ENCODE measurements at places on chromosomes 2 and 18.

GRCh38 chr18:39178166-39178565 is 1612.6 kb upstream of the CELF4 start:
- no peaks in the 10 kb centered on the region for H3K27me3 ChIP-seq
- no peak overlapping the region for H3K27ac ChIP-seq
- no peak overlapping the region for H3K4me3 ChIP-seq
- DNase-seq: no peak
- no peaks in the 10 kb centered on the region for H3K36me3 ChIP-seq

GRCh38 chr2:8477552-8478470 is 204.0 kb upstream of the ID2 start:
- no peak overlapping the region for H3K4me3 ChIP-seq
- H3K27ac ChIP-seq: no peak overlapping the region
- DNase-seq: no peak
- H3K4me1 ChIP-seq: no peaks in the 10 kb centered on the region
- no peaks in the 10 kb centered on the region for H3K27me3 ChIP-seq

DNA sequence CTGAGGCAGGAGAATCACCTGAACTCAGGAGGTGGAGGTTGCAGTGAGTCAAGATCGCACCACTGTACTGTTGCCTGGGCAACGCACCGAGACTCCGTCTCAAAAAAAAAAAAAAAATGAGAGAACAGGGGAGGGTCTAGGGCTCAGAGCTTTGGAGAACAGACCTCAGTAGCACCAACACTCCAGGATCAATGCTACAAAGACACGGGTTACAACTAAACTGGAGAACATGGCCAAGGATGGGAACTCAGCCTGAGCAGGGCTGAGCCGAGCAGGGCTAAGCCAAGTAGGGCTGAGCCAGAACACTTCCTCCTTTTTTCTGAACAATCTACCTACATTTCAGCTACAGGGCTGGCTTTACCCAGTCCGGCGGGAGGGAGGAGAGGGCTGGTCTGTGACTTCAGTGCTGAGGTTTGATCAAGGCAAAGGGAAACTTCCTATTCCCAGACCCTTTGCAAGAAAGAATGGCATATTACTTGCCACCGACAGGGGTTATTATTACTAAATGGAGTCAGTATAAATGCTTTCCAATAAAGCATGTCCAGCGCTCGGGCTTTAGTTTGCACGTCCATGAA is 2.9 kb upstream of the CASP8 start:
- no peaks in the 10 kb centered on the region for H3K27me3 ChIP-seq
- no peaks in the 10 kb centered on the region for H3K36me3 ChIP-seq
- DNase-seq: no peak
- H3K4me1 ChIP-seq: peaks cover 23% of the 10 kb centered on the region
- no peak overlapping the region for H3K4me3 ChIP-seq

DNA sequence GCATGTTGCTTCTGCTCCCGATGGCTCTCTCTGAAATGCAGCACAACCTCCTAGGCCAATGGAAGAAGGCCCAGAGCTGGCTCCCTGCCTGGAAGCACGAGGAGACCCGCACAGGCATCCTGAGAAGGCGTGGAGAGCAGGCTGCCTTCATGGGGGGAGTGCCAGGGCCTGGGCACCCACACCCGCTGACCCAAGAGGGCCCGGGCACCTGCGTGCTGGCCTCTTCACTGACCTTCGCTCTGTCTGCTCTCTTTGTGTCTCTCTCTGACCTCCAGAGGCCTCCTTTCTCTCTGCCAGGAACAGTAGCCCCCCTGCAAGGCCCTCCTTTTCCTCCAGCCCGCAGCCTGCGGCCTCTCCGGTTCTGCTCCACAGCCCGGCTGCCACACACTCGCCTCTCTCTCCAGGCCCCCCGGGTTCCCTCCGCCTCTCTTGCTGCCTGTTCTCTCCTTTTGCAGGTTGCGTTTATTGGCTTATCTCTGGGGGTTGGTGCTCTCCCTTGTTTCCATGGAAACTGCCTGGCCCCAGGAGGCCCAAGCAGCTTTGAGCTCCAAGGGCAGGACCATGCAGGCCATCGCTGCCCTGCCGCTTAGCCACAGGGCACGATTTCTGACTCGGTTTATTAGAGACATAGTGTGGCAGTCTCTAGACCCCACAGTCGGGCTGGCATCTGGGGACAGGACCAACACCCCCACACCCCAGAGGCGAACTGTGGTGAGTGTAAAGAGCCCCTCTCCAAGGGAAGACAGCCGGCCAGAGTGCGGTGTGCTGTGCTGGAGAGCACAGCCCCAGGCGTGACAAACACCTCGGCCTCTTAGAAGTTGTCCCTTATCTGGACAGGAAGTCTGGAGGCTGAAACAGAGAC is 1.7 kb downstream of the MZT2B start:
- no peaks in the 10 kb centered on the region for H3K36me3 ChIP-seq
- H3K27ac ChIP-seq: no peak overlapping the region
- peak overlapping the region; percentile 98 for H3K4me3 ChIP-seq
- no peak for DNase-seq
- no peaks in the 10 kb centered on the region for H3K27me3 ChIP-seq
- peaks cover 5% of the 10 kb centered on the region for H3K4me1 ChIP-seq

DNA sequence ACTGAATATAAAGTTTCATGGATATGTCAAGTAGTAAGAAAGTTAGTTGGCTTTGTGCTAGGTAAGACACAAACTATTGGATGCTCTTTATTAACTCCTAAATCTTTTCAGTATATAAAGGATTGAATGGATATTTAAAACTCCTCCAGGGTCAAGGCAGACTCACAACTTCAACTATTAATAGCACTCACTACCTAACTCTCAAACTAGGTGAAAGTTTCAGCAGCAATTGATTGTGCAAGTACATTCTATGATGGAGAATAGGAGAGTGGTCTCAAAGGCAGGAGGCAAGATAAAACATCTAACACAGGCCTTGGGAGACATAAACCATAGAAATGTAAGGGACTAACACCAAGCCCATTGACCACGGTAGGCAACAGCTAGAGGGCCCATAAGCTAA is 328.9 kb upstream of the CHAC2 start:
- peaks cover 35% of the 10 kb centered on the region for H3K4me1 ChIP-seq
- no peaks in the 10 kb centered on the region for H3K27me3 ChIP-seq
- no peak overlapping the region for H3K27ac ChIP-seq
- H3K36me3 ChIP-seq: no peaks in the 10 kb centered on the region
- no peak for DNase-seq
- H3K4me3 ChIP-seq: no peak overlapping the region

- no peak for DNase-seq
- H3K36me3 ChIP-seq: no peaks in the 10 kb centered on the region
- no peaks in the 10 kb centered on the region for H3K4me1 ChIP-seq
- H3K4me3 ChIP-seq: no peak overlapping the region
- no peaks in the 10 kb centered on the region for H3K27me3 ChIP-seq
These were observed 13.2 kb downstream of the ITGB1BP1 start for GRCh38 chr2:9410108-9410507.

GRCh38 chr2:210577263-210578071 is 21.1 kb downstream of the CPS1 start:
- no peak overlapping the region for H3K4me3 ChIP-seq
- peak; percentile 87 for DNase-seq
- no peaks in the 10 kb centered on the region for H3K27me3 ChIP-seq
- no peaks in the 10 kb centered on the region for H3K4me1 ChIP-seq
- H3K27ac ChIP-seq: no peak overlapping the region
- no peaks in the 10 kb centered on the region for H3K36me3 ChIP-seq

DNA sequence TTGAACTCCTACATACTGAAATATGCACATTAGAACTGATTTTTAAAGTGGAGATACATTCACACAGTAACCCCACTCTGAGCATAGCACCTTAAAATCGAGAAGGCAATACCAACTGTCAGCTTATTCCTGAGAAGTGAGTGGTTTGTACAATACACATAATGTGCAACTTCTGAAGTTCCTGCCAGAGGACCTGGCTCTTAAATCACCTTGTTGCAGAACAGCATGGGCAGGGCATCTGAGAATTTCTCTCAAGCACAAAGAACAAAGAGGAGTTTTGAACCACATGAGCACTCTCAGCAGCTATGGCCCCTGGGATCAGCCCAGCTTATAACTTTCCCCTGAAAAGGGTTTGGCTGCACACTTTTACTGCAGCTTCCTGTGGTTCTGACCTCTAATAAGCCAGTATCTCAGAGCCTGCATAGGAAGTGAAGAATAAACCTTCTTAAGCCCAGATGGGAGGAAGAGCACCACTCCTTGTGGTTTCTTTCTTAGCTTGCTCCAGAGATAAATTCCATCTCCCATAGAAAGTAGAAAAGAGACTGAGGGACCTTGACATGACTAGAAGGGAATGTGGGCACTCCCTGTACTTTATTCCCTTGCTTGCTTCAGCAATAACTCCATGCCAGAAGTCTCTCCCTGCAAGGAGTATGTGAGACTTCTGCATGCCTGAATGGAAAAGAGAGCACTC is 862.3 kb downstream of the SUCLG1 start:
- no peaks in the 10 kb centered on the region for H3K4me1 ChIP-seq
- H3K27ac ChIP-seq: no peak overlapping the region
- no peak for DNase-seq
- H3K4me3 ChIP-seq: no peak overlapping the region
- H3K36me3 ChIP-seq: no peaks in the 10 kb centered on the region

GRCh38 chr2:119523952-119524694 is at the start of gene SCTR:
Gene SCTR, minus strand, starts transcription at chr2:119524483. Its CDS starts 257 bp downstream, at chr2:119524226.
- DNase-seq: peak; percentile 69
- H3K4me3 ChIP-seq: peak within 1 kb of the TSS; percentile 65
- H3K27ac ChIP-seq: no peak within 1 kb of the TSS
- H3K36me3 ChIP-seq: no peaks in the 10 kb centered on the region
- peaks cover 54% of the 10 kb centered on the region for H3K27me3 ChIP-seq

GRCh38 chr2:221676566-221677172 is 104.6 kb upstream of the EPHA4 start:
- DNase-seq: no peak
- H3K36me3 ChIP-seq: no peaks in the 10 kb centered on the region
- H3K27me3 ChIP-seq: no peaks in the 10 kb centered on the region
- H3K4me1 ChIP-seq: peaks cover 46% of the 10 kb centered on the region
- no peak overlapping the region for H3K27ac ChIP-seq

DNA sequence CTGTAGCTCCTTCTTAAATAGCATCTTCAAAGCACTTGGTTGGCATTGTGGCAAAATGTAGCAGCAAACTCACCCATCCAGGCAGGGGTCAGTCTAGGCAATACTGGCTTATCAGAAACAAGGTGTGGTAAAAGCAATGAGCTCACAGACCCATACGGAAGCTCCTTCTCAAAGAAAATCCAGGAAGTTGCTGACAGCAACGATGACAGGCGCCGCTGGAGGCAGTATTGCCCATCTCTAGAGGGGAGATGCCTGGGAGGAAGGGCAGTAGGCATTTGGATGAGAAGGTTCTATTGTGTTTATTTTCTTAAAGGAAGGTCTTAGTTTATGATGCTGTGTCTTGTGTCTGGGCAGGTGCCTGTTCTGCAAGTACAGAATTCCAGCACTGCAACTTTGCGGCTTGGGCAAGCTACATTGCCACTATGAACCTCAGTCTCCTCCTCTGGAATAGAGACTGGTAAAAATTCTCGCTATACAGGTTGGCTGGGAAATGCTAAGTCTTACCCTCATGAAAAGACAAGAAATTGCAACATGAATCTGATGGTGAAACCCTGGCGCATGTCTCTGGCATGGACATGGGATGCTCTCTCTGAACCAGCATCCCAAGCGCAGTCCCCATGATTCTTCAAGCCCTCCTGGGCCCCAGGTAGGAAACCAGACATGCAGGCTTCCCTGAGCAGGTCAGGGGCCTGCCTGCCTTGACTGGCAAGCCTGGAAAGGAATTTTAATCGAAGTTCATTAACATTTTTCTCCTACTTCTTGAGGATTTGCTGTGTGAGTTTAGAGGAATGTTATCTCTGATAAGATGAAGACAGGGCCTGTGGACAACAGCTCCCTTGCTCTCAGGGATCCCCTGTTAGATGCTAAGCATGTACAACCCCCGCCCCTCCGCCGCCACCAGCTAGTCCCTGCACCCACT is 156.0 kb downstream of the TFCP2L1 start:
- no peak overlapping the region for H3K27ac ChIP-seq
- H3K4me1 ChIP-seq: peaks cover 18% of the 10 kb centered on the region
- peak; percentile 79 for DNase-seq
- no peaks in the 10 kb centered on the region for H3K27me3 ChIP-seq
- no peak overlapping the region for H3K4me3 ChIP-seq

- H3K27ac ChIP-seq: no peak overlapping the region
- no peak overlapping the region for H3K4me3 ChIP-seq
- H3K27me3 ChIP-seq: no peaks in the 10 kb centered on the region
- no peaks in the 10 kb centered on the region for H3K36me3 ChIP-seq
These were observed 43.6 kb upstream of the IHH start for GRCh38 chr2:219104107-219105035.

DNA sequence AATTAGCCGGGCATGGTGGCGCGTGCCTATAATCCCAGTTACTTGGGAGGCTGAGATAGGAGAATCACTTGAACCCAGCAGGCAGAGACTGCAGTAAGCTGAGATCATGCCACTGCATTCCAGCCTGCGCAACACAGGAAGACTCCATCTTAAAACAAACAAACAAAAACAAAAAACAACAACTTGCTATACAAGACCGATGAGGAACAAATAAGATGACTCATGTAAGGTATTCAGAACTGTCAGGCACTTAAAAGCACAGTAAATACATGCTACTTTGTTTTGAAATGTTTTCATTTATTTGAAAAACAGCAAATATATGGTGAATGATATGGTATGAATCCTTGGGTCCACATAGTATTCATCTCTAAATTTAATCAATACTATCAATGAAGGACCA is 66.7 kb downstream of the TRIP12 start:
- no peaks in the 10 kb centered on the region for H3K27me3 ChIP-seq
- no peaks in the 10 kb centered on the region for H3K36me3 ChIP-seq
- H3K4me1 ChIP-seq: no peaks in the 10 kb centered on the region
- H3K4me3 ChIP-seq: no peak overlapping the region
- DNase-seq: no peak
- H3K27ac ChIP-seq: no peak overlapping the region

DNA sequence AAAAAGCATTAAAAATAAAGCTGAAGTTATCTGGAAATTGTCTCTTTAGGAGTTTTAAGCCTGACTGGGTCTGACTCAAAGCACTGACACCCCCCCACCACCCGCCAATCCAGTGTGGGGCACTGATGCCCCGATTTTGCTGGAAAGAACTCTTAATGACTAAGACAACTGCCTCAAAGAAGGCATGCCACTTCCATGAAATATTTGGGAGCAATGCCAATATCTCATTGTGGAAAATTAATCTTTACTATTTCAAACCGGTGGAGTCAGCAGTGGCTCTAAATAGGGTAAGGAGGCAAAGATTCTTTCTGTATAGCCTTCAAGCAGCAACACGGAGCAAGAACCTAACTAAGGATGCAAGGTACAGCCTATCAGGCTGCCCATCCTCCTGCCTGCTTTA is 4.5 kb downstream of the FKBP7 start:
- no peak overlapping the region for H3K4me3 ChIP-seq
- no peaks in the 10 kb centered on the region for H3K27me3 ChIP-seq
- H3K36me3 ChIP-seq: no peaks in the 10 kb centered on the region
- peaks cover 4% of the 10 kb centered on the region for H3K4me1 ChIP-seq
- DNase-seq: no peak

DNA sequence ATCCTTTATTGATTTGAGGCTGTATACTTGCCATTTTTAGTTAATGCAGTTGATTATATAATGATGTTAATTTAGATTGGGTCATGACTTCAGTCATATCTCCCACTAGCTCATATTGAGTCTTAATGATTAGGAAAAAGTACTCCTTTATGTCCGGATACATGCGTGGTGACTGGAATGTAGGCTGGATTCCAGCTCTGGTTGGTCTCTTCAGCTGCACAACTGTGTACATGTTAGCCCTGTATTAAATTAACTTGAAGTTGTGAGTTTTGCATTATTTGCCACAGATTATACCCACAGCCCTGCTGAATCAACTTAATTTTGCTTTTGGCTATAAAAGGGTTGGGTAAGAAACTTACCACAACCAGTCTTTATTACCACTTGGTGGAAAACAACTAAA is 22.5 kb downstream of the MOB4 start:
- no peak overlapping the region for H3K27ac ChIP-seq
- peaks cover 7% of the 10 kb centered on the region for H3K4me1 ChIP-seq
- H3K4me3 ChIP-seq: no peak overlapping the region
- no peaks in the 10 kb centered on the region for H3K27me3 ChIP-seq

Measured in GM23338 (cell line).